Kidney (tissue), 22 donors: ENCODE measurements at places on chromosomes 5 and 9. TPM values are rescaled to one million over a fixed set of nuclear protein-coding genes. Genes with fewer than 3 reads are reported as not detected.

DNA sequence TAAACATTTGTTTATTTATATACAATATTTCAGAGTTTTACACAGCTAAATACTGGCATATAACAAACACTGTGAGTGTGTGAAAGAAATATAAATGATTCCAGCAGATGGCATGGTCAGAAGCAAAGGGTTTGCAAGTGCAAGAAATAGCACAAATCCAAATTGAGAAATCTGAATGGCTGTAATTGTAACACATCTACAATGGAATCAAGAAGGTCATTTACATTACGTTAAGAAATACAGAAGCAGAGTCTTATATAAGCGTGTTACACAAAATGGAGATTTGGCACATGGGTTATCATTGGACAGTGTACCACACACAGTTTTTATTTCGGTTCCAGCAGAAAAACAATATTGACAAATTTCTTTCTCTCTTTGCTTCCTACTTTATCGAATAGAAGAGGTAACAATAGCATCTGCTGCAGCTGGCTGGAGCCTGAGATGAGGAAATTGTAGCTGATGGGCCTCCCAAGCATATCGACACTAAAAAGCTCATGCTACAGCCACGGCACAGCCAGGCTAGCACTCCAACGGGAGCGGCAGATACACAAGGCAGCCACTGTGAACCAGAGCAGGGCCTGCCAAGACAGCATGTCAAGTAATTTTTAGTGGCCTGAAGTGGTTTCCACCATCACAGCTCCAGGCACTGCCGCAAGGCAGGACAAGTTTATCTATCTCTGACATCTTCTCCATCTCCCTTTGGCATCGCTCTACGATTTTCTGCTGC is 564.6 kb upstream of the DMAC1 start:
- DNase-seq: no peak
- H3K4me3 ChIP-seq: no peak overlapping the region
- H3K27me3 ChIP-seq: no peaks in the 10 kb centered on the region
- no peaks in the 10 kb centered on the region for H3K36me3 ChIP-seq

The CD74 gene
- polyA plus RNA-seq: 1,887 TPM

The DEPDC1B gene
- 5.2 TPM for polyA plus RNA-seq

DNA sequence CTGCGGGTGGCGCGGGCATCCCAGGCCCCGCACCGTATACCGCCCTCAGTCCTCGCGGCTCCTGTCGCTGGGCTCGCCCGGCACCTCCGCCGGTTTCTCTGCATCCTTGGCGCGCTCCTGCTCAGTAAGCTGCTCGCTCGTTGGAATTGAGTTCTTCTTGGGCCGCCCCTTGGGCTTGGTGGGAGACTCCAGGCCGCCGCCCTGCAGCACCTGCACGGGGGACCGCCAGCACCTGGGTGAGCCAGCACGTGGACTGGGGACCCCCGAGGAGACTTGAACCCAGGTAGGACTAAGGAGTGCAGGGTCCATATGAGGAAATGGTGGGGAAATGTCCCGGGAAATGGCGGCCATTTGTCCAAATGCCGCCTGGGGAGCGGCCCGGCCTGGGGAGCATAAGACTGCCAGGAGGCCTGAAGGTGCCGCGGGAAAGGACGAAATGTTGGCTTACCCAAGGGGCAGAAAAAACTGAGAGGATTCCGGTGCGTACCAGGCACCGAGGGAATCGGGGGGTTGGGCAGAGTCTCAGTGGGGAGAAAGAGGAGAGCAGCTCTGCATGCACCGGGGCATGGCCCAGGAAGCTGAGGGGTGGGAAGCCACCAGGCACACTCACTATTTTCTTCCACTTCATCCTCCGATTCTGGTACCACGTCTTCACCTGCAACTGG is 2.9 kb downstream of the BARX1 start:
- no peaks in the 10 kb centered on the region for H3K4me1 ChIP-seq
- DNase-seq: peak; percentile 14
- H3K27me3 ChIP-seq: peaks cover 66% of the 10 kb centered on the region

DNA sequence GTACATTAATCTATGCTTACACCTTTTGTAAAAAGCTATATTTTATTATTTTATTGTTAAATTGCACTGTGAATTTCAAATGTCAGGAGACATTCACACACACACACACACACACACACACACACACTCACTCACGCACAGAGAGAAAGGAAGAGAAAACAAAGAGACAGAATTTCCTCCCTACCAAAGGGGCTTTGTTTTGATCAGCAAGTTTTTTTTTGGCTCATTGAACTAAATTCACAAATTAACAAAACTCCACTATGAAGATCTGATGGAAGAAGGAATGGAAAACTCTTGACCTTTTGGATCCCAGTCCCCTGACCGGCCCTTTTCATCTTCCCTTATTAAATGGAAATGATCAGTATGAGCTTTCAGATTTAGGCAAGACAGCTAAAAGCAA is 161.2 kb downstream of the PDE4D start:
- no peaks in the 10 kb centered on the region for H3K4me1 ChIP-seq
- H3K36me3 ChIP-seq: no peaks in the 10 kb centered on the region
- H3K4me3 ChIP-seq: no peak overlapping the region
- H3K27me3 ChIP-seq: no peaks in the 10 kb centered on the region

- H3K27me3 ChIP-seq: no peaks in the 10 kb centered on the region
- H3K4me1 ChIP-seq: no peaks in the 10 kb centered on the region
- no peak overlapping the region for H3K27ac ChIP-seq
- DNase-seq: no peak
- no peaks in the 10 kb centered on the region for H3K36me3 ChIP-seq
- H3K4me3 ChIP-seq: no peak overlapping the region
Measured at GRCh38 chr5:136251502-136252169, 58.7 kb upstream of the SMIM32 start.

The ERMP1 gene
- polyA plus RNA-seq: 34.4 TPM

GRCh38 chr9:78745331-78745730 is 448.4 kb downstream of the PSAT1 start:
- no peaks in the 10 kb centered on the region for H3K4me1 ChIP-seq
- no peak for DNase-seq
- H3K27me3 ChIP-seq: no peaks in the 10 kb centered on the region
- H3K27ac ChIP-seq: no peak overlapping the region

The ADGRD2 gene
- not detected for polyA plus RNA-seq

DNA sequence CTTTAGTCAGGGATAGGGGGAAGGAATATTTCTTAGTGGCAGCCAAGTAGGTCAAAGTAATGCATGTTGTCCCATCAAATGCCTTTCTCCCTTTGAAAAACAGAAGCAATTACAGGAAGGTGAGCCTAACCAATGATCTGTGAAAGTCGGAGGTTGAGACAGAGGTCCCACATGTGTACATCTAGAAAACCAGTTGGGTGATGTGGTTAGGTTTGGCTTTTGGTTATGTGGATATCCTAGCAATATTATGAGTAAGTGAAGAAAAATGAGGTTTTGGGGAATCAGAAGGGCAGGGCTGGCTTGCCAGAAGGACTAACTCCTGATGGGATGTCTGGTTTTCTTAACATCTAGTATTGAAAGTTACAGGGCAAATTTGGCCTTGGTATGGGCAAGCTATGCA is 63.4 kb upstream of the PALM2AKAP2 start:
- no peak overlapping the region for H3K27ac ChIP-seq
- no peaks in the 10 kb centered on the region for H3K36me3 ChIP-seq
- no peaks in the 10 kb centered on the region for H3K4me1 ChIP-seq
- no peak for DNase-seq
- H3K4me3 ChIP-seq: no peak overlapping the region

DNA sequence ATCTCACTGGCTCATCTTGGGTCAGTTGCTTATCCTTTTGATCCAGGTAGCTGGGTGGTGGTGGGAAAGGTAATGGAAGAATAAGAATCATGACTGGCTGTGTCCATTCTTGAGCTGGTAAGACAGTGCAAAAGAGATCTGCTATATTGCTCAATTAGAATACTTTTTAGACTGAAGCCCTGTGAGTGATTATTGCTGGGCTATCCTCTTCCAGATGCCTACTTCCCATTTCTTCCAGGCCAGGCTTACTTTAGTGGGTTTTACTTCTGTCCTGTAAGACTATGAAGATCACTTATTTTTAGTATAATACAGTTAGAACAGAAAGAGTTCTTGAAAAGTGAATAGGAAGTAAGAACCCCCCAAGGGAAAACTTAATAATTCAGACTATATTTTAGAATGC is 7.2 kb downstream of the MARCHF6 start:
- no peaks in the 10 kb centered on the region for H3K36me3 ChIP-seq
- H3K4me3 ChIP-seq: no peak overlapping the region
- no peak for DNase-seq
- no peak overlapping the region for H3K27ac ChIP-seq

DNA sequence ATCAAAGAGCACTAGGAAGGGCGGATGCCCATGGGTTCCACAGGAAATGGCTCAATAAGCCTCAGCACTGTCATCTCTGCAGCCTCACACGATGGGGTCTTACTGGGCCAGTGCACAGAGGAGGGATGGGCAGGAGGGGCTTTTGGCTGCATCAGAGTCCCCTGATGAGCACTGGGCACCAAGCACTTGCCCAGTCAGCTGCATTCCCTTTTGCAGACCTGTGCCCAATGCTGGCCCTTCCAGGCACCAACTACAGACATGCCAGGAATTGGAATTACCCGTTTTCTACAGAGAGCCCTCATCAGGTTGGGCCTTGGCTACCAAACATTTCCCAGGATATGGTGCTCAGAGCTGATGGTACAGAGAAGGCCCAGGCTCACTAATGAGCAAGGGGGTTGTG is 182.5 kb downstream of the HSPA4 start:
- H3K36me3 ChIP-seq: no peaks in the 10 kb centered on the region
- H3K4me3 ChIP-seq: no peak overlapping the region
- H3K4me1 ChIP-seq: no peaks in the 10 kb centered on the region

DNA sequence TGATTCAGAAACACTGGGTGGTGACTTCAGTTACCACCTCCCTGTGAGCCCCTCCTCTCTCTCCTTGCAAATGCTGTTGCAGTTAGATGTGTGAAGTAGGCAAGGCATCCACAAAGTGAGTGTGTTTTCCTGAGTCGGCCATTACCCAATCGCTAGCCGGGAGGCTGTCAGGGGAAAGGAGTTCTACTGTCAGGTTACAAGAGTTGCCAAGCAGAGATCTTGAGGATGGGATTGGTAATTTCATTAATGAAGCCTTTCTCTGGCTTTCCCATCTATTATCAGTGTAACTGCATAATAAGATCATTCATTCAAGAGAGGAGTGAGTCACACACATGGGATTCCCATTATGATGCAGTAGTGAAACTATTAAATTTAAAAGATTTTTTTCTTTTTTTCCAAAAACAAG is 106.9 kb downstream of the GLDC start:
- no peak overlapping the region for H3K27ac ChIP-seq
- DNase-seq: no peak
- peaks cover 1% of the 10 kb centered on the region for H3K36me3 ChIP-seq
- no peak overlapping the region for H3K4me3 ChIP-seq
- no peaks in the 10 kb centered on the region for H3K4me1 ChIP-seq

GRCh38 chr5:136192526-136193321 is at the start of gene SMIM32:
Gene SMIM32 (minus strand): TSS chr5:136193162. CDS start chr5:136192524, 638 bp downstream.
- H3K36me3 ChIP-seq: no peaks in the 10 kb centered on the region
- peak; percentile 76 for DNase-seq
- peaks cover 15% of the 10 kb centered on the region for H3K27me3 ChIP-seq
- peaks cover 4% of the 10 kb centered on the region for H3K4me1 ChIP-seq

DNA sequence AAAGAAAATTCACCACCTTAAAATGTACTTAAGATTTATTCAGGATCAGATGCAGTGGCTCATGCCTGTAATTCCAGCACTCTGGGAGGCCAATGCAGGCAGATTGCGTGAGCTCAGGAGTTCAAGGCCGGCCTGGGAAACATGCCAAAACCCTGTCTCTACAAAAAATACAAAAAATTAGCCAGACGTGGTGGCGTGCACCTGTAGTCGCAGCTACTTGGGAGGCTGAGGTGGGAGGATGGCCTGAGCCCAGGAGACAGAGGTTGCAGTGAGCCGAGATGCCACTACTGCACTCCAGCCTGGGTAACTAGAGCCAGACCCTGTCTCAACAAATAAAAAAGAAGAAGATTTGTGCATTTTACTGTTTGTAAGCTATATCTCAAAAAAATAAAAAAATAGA is 34.7 kb upstream of the GFPT2 start:
- no peak for DNase-seq
- no peaks in the 10 kb centered on the region for H3K4me1 ChIP-seq
- no peaks in the 10 kb centered on the region for H3K27me3 ChIP-seq
- no peak overlapping the region for H3K4me3 ChIP-seq
- H3K36me3 ChIP-seq: no peaks in the 10 kb centered on the region

GRCh38 chr5:62569470-62569869 is 9.1 kb upstream of the LRRC70 start:
- H3K4me3 ChIP-seq: no peak overlapping the region
- DNase-seq: no peak

DNA sequence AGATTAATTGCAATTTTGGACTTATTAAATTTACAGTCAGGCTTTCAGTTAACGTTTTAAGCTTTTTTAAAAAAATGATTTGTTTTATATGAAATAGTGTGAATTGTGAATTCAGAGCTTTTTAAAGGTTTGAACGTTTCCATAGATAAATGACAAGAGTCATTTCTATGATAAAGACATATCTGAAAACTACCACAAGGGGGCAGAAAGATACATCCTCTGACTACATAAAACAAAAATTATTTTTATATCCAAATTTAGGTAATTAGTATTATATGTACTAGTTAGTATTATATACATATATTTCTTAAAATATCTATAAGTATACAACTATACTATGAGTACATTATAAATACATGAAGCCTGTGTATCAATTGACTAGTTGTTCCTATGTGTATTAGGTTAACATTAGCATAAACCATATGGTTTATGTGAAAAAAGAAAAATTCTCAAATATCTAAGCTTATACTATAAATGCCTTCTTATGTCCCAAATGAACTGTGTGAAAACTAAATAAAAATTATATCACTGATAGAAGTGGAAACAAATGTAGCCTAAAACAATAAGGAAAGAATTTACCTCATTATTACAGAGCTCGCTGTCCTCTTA is 155.2 kb downstream of the MEF2C start:
- no peaks in the 10 kb centered on the region for H3K4me1 ChIP-seq
- H3K27ac ChIP-seq: no peak overlapping the region
- H3K4me3 ChIP-seq: no peak overlapping the region
- peaks cover 4% of the 10 kb centered on the region for H3K36me3 ChIP-seq
- DNase-seq: no peak

The ARHGEF39 gene
- 0.17 TPM for polyA plus RNA-seq

DNA sequence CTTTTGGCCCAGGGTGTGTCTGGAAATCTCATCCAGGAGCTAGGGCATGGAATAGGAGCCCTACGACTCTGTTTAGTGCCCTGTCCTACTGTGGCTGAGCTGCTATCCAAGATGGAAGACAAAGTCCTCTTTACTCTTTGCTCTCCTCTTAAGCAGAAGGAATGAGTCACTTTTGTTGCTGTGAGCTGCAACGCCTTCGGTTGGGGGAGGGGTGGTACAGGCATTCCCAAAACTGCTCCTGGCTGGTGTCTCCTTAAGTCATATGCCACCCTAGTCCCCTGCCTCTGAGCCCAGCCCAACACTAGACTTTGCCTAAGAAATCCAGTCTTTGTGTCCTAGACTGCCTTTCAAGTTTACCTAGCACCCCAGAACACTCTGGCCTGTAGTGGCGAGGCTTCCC is 99.9 kb downstream of the PRR16 start:
- H3K27me3 ChIP-seq: no peaks in the 10 kb centered on the region
- DNase-seq: no peak
- H3K36me3 ChIP-seq: no peaks in the 10 kb centered on the region
- no peak overlapping the region for H3K27ac ChIP-seq
